Mucosa of gallbladder (tissue), 1 donor: ENCODE measurements at places on chromosomes 11 and 22. TPM values are rescaled to one million over a fixed set of nuclear protein-coding genes. Genes with fewer than 3 reads are reported as not detected.

The HORMAD2 gene
- total RNA-seq = not detected

The FAM111B gene
- total RNA-seq = 1.4 TPM

The PARVA gene
- total RNA-seq = 105 TPM

The OR51B5 gene
- total RNA-seq = 0.37 TPM

The TSKU gene
- 35.8 TPM for total RNA-seq

The SYTL2 gene
- total RNA-seq = 39.0 TPM

The PCNX3 gene
- total RNA-seq = 52.5 TPM

The TMEM179B gene
- total RNA-seq = 67.8 TPM

The MMP3 gene
- total RNA-seq = 0.17 TPM

The LPXN gene
- total RNA-seq = 11.8 TPM

The MYO7A gene
- 21.0 TPM for total RNA-seq

The CLDN5 gene
- total RNA-seq = 27.5 TPM

The NDUFA6 gene
- total RNA-seq = 77.9 TPM

The ART5 gene
- total RNA-seq = 0.17 TPM

The OR4C6 gene
- not detected for total RNA-seq

The C22orf31 gene
- not detected for total RNA-seq

The ATXN10 gene
- 135 TPM for total RNA-seq

The ANO9 gene
- total RNA-seq = 49.3 TPM
